ENCODE measurements at places on chromosomes 1 and 21. TPM values are rescaled to one million over a fixed set of nuclear protein-coding genes. Genes with fewer than 3 reads are reported as not detected.

DNA sequence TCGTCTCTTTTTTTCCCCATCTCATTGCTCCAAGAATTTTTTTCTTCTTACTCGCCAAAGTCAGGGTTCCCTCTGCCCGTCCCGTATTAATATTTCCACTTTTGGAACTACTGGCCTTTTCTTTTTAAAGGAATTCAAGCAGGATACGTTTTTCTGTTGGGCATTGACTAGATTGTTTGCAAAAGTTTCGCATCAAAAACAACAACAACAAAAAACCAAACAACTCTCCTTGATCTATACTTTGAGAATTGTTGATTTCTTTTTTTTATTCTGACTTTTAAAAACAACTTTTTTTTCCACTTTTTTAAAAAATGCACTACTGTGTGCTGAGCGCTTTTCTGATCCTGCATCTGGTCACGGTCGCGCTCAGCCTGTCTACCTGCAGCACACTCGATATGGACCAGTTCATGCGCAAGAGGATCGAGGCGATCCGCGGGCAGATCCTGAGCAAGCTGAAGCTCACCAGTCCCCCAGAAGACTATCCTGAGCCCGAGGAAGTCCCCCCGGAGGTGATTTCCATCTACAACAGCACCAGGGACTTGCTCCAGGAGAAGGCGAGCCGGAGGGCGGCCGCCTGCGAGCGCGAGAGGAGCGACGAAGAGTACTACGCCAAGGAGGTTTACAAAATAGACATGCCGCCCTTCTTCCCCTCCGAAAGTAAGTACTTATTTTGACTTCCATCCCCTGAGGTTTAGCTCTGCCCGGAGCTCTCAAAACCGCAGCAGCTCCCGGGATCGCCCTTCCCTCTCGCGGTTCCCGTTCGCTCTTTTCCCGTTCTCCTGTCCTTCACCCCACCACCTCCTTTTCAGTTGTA is 1.5 kb downstream of the TGFB2 start:
- DNase-seq = no peak

GRCh38 chr21:45336870-45337269 is 49.2 kb upstream of the POFUT2 start:
- DNase-seq = no peak

Gene KTI12
- total RNA-seq = 9.9 TPM

Gene PRDM16
- total RNA-seq = 1.2 TPM

Gene PCSK9
- total RNA-seq = 0.17 TPM

Data from esophagus muscularis mucosa (tissue), 4 donors.